ENCODE measurements at places on chromosomes 5 and 9.

DNA sequence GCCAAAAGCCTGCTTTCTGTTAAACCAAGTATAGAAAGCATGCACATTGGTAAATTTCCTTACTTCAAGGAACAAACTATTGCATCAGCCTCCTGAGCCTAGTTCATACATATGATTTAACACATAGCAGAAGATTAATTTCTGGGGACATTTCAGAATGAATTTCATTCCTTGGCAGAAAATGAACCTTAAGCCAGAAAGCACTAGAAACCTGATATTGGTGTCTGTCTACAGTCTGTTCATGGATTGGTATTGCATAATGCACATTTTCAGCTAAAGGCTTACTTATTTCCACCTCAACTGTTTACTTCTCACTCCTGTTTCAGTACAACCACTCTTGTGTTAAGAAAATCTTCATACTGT lies 1471.8 kb upstream of the NUDT12 start:
- DNase-seq = no peak

GRCh38 chr5:82314964-82315758 lies 37.0 kb upstream of the RPS23 start:
- DNase-seq = no peak

GRCh38 chr9:5624655-5625054 lies 4.3 kb upstream of the RIC1 start:
- DNase-seq = no peak

- no peak for DNase-seq
Measured at GRCh38 chr5:146653560-146653959, 137.6 kb upstream of the GPR151 start.

GRCh38 chr9:129042016-129042415 lies 5.6 kb downstream of the MIGA2 start:
- DNase-seq = no peak

DNA sequence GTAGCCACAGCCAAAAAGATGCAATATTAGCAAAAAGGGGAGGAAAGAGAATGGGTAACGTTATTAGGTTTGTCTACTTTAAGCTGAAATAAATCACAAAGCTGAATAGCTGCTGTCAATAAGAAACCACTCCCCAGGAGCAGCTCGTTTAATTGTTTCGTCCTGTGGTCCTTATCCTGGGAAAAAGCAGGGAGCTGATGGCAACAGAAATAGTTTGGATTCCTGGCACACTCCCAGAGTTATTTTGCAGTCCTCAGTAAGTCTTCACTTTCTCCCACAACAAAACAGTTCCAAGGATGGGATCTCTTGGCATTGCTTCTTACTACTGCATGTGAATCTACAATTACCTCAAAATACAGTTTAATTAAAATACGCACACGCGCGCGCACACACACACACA lies 28.8 kb downstream of the FRMD3 start:
- no peak for DNase-seq

DNA sequence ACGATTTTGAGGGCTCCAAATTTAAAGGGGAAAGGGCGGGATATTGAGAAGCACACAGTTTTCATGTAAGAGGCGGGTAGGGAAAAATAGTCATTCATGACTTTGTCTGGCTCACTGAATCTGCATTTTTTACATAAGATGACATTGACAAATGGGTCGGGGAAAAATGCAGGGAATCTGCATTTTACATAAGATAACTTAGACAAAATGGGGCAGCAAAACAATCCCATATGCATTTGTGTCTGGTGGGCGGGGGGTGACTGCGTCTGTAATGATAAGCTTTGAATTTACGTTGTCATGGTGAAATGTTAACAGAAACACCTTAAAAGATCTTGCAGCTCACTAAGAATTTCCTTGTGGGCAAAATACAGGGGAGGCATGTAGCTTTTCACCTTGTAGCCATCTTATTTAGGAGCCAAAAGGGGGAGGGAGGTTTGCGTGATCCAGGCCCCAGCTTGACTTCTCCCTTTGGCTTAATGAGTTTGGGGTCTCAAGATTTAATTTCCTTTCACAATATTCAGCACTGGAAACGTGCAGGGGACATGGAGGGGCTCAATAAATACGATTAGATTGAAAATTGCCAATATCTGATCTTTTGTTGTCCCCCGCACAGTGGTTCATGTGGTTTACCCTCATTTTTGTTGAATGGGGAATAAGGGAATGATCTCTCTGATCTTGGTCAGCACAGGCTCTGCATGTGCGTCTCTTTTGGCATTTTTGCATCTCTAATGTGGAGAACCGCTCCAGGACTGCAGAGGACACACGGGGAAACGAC lies 41.1 kb upstream of the GADD45G start:
- DNase-seq = no peak

GRCh38 chr5:94675965-94676618 lies 57.6 kb downstream of the SLF1 start:
- no peak for DNase-seq

DNA sequence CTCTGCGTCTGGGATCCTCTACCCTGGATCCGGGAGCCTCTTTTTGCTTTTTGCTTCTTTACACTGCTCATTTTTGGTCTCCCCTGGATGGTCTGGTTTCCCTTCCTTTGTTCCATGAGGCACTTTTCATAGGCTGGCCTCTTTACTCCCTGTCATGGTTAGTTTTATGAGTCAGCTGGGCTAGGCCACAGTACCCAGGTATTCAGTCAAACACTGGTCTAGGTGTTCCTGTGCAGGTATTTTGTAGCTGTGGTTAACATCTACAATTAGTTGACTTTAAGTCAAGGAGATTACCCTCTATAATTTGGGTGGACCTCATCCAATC lies 17.5 kb downstream of the ANKRD33B start:
- no peak for DNase-seq

- DNase-seq = no peak
Measured at GRCh38 chr9:85319936-85320656, 421.7 kb downstream of the AGTPBP1 start.

DNA sequence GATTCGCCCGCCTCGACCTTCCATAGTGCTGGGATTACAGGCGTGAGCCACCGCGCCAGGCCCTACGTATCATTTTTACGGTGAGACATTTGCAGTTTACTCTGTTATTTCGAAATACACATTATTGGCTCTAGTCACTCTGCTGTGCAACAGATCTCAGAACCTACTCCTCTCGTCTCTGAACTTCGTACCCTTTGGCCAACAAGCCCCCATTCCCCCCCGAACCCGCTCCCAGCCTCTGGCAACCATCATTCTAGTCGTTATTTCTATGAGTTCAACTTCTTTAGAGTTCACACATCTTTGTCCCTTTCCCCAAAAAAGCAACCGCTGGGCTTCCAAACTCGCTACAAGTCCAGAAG lies 735 bp downstream of the PTGR1 start:
- no peak for DNase-seq

All from hematopoietic multipotent progenitor cell treated with erythropoietin and hydrocortisone succinate and interleukin-3 and kit ligand, for 17 days (in vitro differentiated cells).